Cortex of kidney (tissue), 1 donor: ENCODE measurements at places on chromosomes 7 and 10.

DNA sequence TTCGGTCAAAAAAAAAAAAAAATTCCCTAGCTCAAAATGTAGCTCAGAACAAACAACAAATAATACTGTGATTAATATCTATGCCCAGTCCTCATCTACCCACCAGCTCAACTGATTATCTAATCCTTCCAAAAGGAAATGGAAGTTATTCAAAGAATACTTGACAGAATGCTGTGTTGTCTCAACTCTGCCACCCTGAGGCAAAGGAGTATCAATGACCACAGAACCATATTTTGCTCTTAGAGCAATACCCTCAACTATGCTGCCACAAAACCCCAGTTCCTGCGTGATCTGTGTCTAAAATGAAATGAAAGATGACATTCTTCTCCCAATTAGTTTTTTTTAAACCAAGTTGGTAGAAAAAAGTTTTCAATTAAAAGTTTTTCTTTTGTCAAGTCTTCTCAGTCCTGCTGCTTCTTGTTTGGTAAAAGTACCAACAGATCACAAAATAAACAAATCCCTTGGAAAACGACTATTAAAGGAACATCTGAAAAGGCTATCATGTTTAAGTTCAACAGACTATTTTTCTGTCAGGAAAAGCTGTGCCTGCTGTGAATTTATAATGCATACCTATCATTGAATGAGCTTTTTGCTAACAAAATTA, 21.6 kb downstream of the RBM28 start:
- DNase-seq = no peak

DNA sequence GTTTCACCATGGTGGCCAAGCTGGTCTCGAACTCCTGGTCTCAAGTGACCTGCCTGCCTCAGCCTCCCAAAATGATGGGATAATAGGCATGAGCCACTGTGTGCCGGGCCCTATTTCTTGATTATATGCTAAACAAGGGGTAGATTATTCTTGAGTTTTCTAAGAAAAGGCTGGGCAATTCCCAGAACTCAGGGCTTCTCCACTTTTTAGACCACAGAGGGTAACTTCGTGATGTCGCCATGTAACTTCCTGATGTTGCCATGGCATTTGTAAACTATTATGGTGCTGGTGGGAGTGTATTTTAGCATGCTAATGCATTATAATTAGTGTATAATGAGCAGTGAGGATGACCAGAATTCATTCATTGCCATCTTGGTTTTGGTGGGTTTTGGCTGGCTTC, 35.8 kb downstream of the OTUD1 start:
- DNase-seq = no peak

DNA sequence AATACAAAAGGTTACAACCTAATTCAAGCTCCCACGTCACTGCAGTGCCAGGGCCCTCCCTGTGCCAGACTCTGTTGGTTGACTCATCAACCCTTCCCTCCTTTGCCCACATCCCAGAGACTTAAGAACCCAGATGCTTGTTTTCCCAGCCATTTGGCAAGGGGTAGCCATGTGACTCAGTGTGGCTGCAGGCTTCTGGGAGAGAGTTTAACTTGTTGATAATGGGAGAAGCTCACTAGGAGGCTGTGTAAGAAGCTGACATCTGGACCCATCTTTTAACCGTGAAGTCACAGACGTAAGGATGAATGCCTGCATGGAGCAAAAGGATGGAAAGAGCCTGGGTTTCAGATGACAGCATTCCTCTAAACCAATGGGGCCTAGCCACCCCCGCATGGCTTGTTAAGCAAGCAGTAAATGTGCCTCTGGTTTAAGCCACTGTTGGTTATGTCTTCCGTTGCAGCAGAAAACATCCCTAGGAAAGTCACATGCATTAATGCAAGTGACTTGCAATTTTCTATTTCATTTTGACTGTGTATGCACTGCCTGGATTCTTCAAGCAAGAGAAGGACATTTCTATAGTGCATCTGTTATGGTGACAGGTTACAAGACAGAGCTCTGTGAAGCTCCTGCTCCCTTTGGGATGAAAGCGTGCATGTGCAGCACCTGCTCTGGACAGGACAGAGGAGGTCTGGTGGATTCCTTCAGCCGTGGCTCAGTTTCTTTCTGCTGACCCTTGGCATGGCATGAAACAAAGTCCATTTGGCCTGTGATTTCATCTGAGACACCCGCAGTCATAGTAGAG, 57.5 kb upstream of the CREB5 start:
- DNase-seq = no peak

DNA sequence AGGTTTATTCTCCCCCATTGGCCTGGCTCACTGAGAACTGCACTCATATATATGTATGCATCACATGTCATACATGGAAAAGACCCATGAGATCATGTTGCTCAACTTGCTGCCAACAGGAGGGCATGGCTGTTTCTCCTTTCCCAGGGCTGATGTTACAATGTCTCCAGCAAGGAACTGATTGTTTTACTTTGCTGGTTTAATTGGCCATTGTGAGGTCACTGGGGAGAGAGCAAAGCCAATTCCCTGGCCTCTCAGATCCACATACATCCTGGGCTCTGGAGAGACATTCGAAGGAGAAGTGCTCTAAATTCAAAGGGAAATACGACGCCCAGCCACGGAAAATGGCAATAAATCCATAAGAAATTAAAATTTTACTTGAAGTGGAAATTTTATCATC, 287.8 kb downstream of the WDR11 start:
- DNase-seq = no peak

DNA sequence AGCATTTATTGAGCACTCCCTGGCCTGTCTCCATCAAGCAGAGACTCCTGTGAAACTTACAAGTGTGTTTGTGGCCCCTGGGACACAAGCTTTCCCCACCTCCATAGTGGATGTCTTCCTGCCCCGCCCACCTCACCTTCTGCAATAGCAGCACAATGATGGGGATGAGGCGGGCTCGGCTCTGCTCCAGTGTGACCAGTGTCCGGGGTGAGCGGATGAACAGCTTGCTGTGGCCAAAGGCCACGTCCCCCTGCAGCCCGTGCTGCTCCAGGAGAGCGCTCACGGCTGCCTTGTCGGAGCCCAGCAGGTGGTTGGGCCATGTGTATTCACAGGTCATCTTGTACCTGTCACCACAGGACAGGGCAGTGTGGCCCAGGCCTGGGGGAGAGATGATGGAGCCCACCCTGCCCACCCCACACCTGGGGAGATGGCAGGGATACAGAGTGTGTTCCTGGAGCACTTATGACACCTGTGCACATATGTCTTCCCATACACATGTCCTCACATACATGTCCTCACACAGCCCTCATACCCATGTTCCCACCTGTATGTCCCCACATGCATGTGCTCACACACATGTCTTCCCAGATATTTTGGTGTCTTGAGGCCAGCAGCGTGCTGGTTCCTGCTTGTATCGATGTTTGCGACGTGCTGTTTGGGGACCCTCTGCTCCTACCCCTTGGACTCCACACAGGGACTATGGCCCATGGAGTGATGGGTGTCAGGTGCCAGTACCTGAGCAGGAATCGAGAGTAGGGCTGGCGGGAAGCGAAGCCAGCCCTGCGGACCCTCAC, 12.7 kb downstream of the MYO1G start:
- no peak for DNase-seq

DNA sequence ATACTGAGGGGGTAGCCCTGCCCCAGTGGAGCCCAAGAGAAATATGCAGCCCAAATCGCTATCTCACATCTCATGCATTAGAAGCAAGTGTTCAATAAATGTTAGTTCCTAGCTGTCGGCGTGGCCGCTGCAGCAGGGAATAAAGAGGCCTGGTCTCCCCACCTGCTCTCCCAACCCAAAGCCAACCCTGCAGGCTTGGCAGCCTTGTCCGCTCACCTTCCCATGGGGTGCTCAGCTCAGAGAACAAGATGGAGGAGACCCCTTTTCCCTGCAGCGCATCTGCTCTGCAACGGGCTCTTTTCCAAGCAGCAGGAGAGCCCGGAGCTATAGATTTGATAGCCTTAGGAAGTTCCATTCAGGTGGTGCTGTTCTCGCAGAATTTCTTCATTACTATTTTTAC, 12.0 kb upstream of the DOCK1 start:
- no peak for DNase-seq

GRCh38 chr10:84743483-84743882, 415.1 kb downstream of the CCSER2 start:
- no peak for DNase-seq

- DNase-seq = no peak
These were observed 89.9 kb upstream of the KCNMA1 start for GRCh38 chr10:77727481-77727880.

GRCh38 chr7:44634187-44634838, 27.9 kb downstream of the OGDH start:
- DNase-seq = no peak

DNA sequence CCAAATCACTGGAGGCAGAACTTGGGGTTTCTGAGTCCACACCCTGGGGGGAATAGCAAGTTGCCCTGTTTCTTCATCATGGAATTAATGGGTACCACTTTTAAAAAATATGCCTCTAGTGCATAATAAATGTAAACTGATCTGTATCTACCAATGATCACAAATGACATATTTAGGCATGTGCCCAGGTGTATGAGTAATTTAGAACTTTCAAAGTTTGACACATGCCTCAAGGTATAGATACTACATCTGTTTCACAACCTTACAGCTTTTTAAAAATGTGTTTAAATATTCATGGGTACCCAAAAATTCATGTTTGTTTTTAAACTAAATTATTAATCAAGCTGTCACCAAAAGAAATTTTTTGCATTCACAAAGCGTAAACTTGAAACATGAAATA, 226.0 kb downstream of the KIAA1217 start:
- no peak for DNase-seq

- DNase-seq = no peak
These were observed 69.4 kb downstream of the VOPP1 start for GRCh38 chr7:55502858-55503440.

- DNase-seq = no peak
These were observed 1.2 kb downstream of the HIPK2 start for GRCh38 chr7:139776486-139777132.

GRCh38 chr10:116521424-116522290, 24.1 kb upstream of the PNLIP start:
- no peak for DNase-seq

DNA sequence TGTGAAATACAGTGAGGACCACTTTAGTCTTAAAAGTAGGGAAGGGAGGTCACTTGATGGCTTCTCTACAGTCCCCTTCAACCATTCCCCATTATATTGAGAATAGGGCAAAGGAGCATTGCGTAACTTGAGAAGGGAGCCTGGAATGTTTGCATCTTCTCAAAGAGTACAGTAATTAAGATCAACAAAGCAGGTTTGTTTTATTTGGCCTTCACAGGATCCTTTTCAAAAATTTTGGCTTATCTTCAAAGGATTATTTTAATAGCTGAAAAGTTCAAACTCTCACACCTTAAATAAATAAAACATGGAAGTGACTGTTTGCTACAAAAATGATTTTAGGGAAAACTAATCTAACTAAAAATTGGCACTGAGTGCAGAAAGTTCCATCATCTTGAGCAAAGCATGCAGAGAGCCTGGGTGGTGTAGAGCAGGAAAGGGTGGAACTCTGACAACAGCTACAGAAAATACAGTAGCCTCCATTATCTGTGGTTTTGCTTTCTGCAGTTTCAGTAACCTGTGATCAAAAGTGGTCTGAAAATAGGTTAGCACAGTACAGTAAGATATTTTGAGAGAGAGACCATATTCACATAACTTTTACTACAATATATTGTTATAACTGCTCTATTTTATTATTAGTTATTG, 214.0 kb downstream of the MDFIC start:
- DNase-seq = no peak

- no peak for DNase-seq
These were observed 69.8 kb downstream of the PWWP2B start for GRCh38 chr10:132466520-132467463.

- no peak for DNase-seq
These were observed 3.5 kb upstream of the AEBP1 start for GRCh38 chr7:44100458-44101302.

DNA sequence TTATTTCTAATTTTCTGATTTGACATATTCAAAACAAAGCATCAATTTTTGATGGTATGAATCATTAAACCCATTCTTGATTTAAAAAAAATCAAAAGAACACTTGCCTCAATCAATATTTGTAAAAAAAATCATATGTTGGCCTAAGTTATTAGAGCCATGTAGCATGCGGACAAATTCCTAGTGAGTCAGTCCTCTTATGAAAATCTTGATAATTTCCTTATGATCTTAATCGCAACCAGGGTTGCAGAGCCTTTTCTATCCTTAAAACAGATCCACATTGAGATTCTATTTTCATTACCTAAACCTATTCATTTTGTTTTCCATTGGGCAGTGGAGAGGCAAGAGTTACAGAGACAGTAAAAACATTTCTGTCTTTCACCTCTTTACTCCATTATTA, 203.2 kb downstream of the ARL4A start:
- no peak for DNase-seq

DNA sequence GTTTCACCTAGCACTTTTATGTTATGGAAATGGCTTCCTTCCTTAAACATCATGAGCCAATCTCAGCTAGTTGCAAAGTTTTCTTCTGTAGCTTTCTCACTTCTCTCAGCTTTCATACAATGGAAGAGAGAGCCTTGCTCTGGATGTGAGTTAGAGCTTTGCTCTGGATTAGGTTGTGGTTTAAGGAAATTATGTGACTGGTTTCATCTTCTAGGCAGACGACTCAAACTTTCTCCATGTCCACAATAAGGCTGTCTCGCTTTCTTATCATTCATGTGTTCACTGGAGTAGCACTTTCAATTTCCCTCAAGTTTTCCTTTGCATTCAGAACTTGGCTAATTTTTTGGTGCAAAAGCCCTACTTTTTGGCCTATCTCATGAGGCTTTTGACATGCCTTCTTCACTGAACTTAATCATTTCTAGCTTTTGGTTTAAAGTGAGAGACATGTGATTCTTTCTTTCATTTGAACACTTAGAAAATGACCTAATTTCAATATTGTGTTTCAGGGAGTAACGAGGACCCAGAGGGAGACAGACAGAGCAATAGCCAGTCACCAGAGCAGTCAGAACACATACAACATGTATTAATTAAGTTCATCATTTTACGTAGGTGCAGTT, 49.8 kb downstream of the CNOT4 start:
- no peak for DNase-seq

GRCh38 chr10:30434273-30435072, 489 bp downstream of the MAP3K8 start:
- DNase-seq = no peak

DNA sequence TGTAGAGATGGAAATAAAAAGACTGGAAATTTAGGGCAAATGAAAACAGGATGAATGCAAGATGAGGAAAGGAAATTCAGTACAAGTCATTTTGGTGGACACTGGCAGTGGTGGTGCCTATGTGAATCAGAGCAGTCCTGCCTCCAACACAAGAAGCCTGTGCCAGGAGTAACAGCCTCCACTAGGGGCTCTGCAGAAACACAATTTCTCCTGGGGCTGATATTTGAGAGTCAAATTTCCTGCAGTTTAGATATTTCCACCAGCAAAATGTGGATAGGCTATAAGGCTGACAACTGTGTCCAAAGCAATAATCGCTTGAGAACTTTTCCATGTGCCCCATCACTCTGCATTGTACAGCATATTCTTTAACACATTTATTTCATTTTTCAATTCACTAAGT, 4.7 kb upstream of the PLXDC2 start:
- DNase-seq = no peak

GRCh38 chr10:126569513-126570244, 100.8 kb downstream of the C10orf90 start:
- DNase-seq = no peak

- no peak for DNase-seq
These were observed 33.4 kb upstream of the PFKP start for GRCh38 chr10:3033925-3034324.
